Immature natural killer cell (primary cell): ENCODE measurements at places on chromosomes 1 and 21. TPM values are rescaled to one million over a fixed set of nuclear protein-coding genes. Genes with fewer than 3 reads are reported as not detected.

Gene TCEANC2
- polyA plus RNA-seq, result 3.9 TPM

DNA sequence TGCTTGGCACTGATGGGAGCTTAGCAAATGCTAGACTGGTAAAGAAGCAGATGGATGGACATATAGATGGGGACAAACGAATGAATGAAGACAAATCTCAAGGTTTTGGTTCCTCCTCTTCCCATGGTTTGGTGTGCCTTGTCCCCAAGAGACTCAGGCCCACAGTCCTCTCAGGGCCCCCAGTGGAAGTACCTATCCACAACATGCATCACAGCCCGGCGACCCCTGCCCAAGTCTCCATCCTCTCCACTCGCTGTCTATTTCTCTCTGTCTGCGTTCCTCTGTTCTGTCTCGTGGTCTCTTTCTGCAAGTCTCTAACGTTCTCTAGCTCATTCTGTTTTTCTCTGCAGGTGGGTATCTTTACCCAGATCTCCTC, 85.8 kb downstream of the GLIS1 start:
- no peaks in the 10 kb centered on the region for H3K36me3 ChIP-seq
- H3K4me3 ChIP-seq, result no peak overlapping the region
- no peak overlapping the region for H3K27ac ChIP-seq
- H3K27me3 ChIP-seq, result peaks cover 2% of the 10 kb centered on the region
- H3K4me1 ChIP-seq, result no peaks in the 10 kb centered on the region

DNA sequence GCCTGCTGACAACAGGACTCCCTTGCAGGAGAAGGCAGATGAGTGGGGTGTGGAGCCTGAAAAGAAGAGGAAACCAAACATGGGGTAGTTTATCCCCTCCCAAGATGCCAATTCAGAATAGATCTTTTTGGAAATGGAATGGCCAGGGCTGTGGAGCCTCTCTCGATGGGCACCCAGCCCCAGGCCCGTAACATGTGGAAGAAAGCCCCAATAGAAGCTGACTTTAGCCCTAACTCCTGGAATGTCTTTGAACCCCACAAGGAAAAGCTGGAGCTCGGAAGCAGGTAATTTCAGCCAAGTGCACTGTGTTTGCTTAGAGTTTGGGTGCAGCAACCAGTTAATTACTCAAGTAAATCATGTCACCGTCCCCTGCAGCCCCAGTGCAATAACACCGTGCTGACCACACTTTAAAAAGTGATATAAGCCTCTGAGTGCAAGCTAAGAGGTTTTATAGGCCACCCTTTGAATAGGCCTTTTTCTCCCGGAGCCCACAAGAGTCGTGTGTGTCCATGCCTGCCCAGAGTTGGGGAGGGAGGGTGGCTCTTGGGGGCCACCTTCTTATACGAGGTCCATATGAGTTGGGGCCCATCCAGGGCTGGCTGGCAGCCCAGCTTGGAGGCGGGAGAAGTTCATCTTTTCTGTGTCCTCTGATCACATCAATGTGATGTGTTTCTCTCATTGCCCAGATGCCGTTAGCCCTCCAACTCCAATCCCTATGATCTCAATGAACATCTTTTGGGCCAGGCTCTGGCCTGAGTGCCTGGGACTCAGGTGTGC, 153.2 kb downstream of the TRABD2B start:
- H3K36me3 ChIP-seq, result no peaks in the 10 kb centered on the region
- DNase-seq, result no peak
- H3K27me3 ChIP-seq, result peaks cover 10% of the 10 kb centered on the region
- no peaks in the 10 kb centered on the region for H3K4me1 ChIP-seq
- no peak overlapping the region for H3K4me3 ChIP-seq

Gene HAO2
- polyA plus RNA-seq, result not detected

DNA sequence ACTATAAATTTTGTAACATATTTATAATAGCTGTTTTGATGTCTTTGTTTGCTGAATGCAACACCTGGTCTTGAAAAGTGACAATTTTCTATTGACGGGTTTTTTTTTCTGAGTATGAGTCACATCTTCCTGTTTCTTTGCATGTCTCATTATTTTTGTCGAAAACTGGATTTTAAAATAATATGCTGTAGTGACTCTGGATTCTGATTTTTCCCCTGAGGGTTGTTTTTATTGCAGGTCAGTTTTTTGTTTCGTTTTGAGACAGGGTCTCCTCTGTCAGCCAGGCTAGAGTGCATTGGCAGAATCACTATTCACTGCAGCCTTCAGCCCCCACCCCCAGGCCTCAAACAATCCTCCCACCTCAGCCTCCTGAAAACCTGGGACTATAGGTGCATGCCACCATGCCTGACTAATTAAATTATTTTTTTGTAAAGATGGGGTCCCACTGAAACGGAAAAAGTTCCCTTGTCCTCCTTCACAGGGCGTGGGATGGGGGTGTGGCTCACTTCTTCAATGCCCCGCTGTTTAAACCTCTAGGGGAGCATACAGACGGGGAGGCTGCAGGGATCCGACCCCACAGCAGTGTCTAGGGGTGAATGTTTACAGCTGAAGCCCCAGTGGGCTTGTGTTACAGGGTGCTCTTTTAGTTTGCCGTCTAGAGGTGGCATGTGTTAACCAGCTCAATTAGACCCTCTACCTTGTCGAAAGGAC, 11.3 kb upstream of the PPIE start:
- DNase-seq, result no peak
- peaks cover 23% of the 10 kb centered on the region for H3K27me3 ChIP-seq
- peaks cover 14% of the 10 kb centered on the region for H3K4me1 ChIP-seq

Gene ARHGAP29
- not detected for polyA plus RNA-seq

- DNase-seq, result no peak
- H3K36me3 ChIP-seq, result peaks cover 4% of the 10 kb centered on the region
- peaks cover 10% of the 10 kb centered on the region for H3K27me3 ChIP-seq
- H3K4me3 ChIP-seq, result no peak overlapping the region
These were observed 70.5 kb upstream of the RUNX1 start for GRCh38 chr21:35119501-35120047.

DNA sequence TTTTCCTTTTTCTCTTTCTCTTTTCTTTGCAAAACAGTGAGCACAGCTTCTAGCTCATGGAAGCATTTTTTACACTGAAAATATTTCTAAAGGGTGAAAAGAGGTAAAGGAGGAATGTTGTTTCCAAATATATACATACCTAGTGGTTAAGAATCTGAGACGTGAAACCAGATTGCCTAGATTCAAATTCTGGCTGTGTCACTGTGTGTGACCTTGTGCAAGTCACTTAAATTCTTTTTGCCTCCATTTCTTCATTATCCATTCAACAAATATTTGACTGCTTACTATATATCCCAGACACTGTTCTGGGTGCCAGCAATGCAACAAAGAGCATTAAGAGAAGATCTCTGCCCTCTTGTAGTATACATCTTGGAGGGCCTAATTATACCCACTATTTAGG, 53.3 kb downstream of the ZFYVE9 start:
- no peaks in the 10 kb centered on the region for H3K27me3 ChIP-seq
- H3K4me3 ChIP-seq, result no peak overlapping the region

DNA sequence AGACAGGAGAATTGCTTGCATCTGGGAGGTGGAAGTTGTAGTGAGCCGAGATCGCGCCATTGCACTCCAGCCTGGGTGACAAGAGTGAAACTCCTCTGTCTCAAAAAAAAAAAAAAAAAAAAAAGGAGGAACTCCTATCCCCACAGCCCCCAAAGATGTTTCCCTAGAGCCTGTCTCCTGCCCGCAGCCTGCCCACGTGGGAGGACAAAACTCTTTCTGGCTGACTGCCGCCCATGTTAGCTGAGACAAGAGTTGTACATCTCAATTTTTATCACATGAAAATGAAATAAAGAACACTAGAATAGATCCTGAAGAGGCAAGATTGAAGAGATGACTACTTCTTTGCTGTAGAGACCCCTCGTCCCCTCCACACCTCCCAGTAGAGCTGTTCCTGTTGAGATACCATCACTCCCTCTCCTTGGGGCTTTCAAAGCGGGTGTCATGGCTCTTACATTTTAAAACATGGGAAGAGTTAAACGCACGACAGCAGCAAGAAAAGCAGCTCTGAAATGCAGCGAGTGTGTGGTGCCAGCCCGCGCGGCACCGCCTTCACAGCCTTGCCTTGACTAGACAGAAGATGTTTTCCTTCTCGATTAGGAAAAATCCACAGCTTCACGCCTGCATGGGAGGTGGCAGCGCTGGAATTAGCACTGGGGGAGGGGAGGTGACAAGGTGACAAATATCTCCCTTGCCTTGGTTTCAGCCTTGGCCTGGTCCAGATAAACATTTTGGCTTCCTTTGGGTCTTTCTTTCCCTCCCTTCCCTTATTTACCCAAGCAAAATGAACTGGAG, 253.4 kb upstream of the CSF3R start:
- DNase-seq, result no peak
- H3K36me3 ChIP-seq, result no peaks in the 10 kb centered on the region
- peaks cover 8% of the 10 kb centered on the region for H3K27me3 ChIP-seq
- no peak overlapping the region for H3K4me3 ChIP-seq
- no peaks in the 10 kb centered on the region for H3K4me1 ChIP-seq

Gene SMPDL3B
- polyA plus RNA-seq, result not detected

DNA sequence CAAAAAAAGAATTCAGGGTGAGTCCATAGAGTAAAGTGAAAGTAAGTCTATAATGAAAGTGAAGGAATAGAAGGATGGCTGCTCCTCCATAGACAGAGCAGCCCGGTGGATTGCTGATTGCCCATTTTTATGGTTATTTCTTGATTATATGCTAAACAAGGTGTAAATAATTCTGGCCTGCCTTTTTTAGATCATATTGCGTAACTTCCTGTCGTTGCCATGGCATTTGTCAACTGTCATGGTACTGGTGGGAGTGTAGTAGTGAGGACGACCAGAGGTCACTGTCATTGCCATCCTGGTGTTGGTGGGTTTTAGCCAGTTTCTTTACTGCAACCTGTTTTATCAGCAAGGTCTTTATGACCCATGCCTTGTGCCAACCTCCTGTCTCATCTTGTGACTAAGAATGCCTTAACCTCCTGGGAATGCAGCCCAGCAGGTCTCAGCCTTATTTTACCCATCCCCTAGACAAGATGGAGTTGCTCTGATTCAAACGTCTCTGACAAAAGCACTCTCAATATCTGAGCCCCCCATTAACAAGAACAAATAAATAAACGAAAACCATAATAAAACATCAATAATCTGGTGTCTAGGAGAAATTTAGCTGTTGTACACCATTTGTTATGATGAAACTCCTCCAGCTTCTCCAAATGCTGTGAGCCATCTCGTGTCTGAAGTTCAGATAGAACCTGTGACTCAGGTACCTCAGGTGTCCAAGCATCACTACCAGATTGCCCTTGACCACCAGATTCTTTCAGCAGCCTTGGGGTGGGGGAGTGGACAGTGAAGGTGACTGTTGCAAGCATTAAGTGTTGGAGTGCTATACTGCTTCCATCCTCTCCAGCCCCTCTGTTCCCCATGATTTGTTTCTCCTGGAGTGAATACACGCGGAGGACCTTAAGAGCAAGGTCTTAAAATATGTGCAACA, 36.0 kb downstream of the EBNA1BP2 start:
- H3K4me3 ChIP-seq, result no peak overlapping the region
- no peaks in the 10 kb centered on the region for H3K4me1 ChIP-seq
- DNase-seq, result no peak
- peaks cover 4% of the 10 kb centered on the region for H3K27me3 ChIP-seq

GRCh38 chr1:89310505-89310904, 37.8 kb upstream of the GBP5 start:
- peaks cover 50% of the 10 kb centered on the region for H3K4me1 ChIP-seq
- DNase-seq, result peak; percentile 51
- no peaks in the 10 kb centered on the region for H3K27me3 ChIP-seq
- H3K4me3 ChIP-seq, result peak overlapping the region; percentile 64

GRCh38 chr1:40653851-40654537, 11.5 kb downstream of the RIMS3 start:
- H3K4me1 ChIP-seq, result peaks cover 4% of the 10 kb centered on the region
- no peak overlapping the region for H3K4me3 ChIP-seq
- no peak overlapping the region for H3K27ac ChIP-seq
- no peaks in the 10 kb centered on the region for H3K36me3 ChIP-seq
- peaks cover 3% of the 10 kb centered on the region for H3K27me3 ChIP-seq

Gene KRTAP21-1
- polyA plus RNA-seq, result not detected

DNA sequence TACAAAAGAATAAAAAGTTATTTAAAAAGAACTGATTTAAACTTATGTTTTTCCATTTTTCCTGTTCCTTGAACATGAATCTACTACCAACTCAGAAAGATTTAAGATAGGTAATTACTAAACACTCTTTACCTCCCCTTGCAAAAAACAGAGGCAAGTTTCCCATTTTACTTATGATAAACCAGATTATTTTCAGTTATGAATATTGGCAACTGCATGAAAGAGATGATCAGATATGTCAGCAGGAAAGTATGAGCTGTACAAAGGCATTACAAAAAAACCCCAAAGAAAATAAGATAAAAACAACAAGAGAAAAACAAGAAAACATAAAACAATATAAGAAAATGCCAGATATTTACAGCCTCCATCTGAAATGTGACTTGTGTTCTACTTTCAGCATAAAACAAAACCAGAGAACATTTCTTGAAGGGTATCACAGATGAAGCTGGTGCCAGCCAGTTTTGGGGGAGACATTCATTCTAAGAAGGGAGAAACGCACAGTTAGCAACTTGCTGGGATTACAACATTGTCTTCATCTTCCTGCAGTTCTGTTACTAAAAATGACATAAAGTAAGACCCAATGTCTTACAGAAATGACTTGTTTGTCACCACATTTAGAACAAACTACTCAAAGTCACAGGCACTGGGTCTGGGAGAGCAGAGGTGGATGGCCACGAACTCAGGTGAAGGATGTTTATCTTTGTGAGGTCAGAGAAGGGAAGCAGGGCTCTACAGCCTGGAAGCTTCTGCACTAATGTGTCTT, 19.1 kb downstream of the ZC3H12A start:
- no peak for DNase-seq
- no peak overlapping the region for H3K4me3 ChIP-seq
- peaks cover 17% of the 10 kb centered on the region for H3K36me3 ChIP-seq
- H3K4me1 ChIP-seq, result peaks cover 1% of the 10 kb centered on the region
- H3K27me3 ChIP-seq, result no peaks in the 10 kb centered on the region

Gene ZNF672
- polyA plus RNA-seq, result 29.3 TPM

Gene PDZK1
- 2.5 TPM for polyA plus RNA-seq
